Hematopoietic multipotent progenitor cell treated with erythropoietin and hydrocortisone succinate and interleukin-3 and kit ligand, for 8 days (in vitro differentiated cells): ENCODE measurements at places on chromosomes 2 and 18.

DNA sequence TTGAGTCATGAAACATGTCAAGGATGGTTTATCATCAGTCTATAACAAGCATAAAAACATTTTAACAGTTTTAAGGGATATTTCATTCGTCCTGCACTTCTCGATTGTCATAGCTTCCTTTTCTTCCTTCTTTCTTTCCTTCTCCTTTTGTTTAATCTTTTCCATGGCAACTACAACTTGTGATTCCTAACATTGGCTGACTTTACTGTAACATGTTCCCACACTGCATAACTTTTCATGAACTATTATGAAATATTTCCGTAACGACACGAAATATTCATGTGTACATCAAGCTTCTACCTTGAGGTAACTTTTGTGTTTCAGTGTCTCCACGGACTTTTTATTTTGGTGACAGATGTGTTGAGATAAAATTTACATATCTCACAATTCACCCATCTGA is 134.4 kb downstream of the ACTR3 start:
- no peak for DNase-seq

DNA sequence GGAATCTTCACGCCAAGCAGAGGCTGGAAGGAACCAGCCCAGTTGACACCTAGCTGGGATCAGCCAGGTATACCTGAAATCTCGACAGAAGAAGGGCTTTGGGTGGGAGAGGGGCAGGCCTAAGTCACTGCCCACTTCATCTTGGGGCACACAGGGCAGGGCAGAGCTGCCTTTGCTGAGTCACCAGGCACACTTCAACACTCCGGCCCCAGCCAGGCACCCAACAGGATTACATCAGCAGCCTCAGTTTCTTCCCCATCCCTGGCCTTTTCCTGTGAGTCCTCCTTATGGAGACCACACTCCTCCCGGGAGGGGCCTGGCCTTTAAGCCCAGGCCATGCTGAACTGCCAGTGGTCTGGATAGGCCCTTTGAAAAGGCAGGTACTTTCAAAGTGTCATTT is 201.7 kb upstream of the HS6ST1 start:
- DNase-seq = no peak

DNA sequence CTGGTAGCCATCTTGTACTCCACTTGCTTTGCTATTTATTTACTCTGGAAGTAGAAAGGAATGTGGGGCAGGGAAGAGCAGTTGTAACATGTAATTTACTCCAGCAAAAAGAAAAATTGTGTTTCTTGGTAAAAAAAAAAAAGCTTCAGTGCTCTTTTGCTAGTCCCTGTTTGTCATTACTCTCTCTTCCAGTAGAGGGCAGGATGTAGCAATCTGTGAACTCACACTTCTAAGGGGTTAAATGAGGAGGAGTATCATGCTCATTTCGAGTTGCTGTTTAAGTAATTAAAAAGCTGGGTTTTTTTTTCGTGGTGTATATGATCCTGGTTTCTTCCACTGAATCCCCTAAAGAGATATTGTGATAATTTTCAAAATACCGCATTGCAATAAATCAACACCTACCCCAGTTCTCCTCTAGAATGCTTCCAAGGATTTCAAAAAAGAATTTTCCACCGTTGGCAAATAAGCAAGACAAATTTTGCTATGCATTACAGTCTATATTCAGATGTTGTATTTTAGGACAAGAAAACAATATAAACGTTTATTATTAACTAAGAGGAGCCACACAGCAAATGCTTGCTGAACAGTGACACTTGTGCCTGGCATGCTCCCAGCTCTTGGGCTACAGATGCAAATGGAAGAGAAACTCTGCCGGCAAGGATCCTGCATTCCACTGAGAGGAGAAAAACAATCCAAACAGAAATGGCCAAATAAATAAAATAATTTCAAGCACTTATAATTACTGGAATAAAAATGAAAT is 261.6 kb downstream of the ASXL3 start:
- DNase-seq = peak; percentile 64

- no peak for DNase-seq
Measured at GRCh38 chr2:25478736-25479135, 137.0 kb upstream of the DNMT3A start.

- DNase-seq = no peak
Measured at GRCh38 chr18:59681521-59682004, 15.7 kb downstream of the CCBE1 start.

GRCh38 chr2:69798909-69799526 is 30.4 kb upstream of the GMCL1 start:
- peak; percentile 100 for DNase-seq

GRCh38 chr18:37355772-37356171 is 209.8 kb downstream of the CELF4 start:
- DNase-seq = no peak

GRCh38 chr2:213246497-213247281 is 37.6 kb upstream of the SPAG16 start:
- DNase-seq = peak; percentile 62

DNA sequence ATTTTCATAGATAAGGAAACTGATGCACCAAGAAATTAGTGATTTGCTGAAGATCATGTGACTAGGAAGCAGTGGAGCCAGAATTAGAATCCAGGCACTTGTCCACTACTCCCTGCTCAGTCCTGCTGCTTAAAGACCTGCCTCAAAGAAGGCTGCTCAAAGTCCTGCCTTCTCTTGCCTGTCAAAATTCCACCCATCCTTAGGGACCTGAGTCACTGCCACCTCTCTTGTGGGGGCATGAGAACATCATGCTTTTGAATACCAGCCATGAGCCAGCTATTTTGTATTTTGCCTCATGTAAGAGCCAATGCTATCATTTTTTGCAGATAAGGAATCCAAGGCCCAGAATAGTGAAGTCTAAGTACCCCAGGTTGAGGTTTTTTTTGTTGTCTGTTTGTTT is 47.1 kb downstream of the DDX1 start:
- no peak for DNase-seq

GRCh38 chr2:195214072-195214471 is 443.0 kb upstream of the SLC39A10 start:
- no peak for DNase-seq

GRCh38 chr18:13455471-13455870 is 236.9 kb downstream of the LDLRAD4 start:
- DNase-seq = no peak

GRCh38 chr2:12675801-12676200 is 40.9 kb upstream of the TRIB2 start:
- DNase-seq = no peak

- DNase-seq = no peak
Measured at GRCh38 chr18:69528435-69528834, 127.7 kb downstream of the DOK6 start.

DNA sequence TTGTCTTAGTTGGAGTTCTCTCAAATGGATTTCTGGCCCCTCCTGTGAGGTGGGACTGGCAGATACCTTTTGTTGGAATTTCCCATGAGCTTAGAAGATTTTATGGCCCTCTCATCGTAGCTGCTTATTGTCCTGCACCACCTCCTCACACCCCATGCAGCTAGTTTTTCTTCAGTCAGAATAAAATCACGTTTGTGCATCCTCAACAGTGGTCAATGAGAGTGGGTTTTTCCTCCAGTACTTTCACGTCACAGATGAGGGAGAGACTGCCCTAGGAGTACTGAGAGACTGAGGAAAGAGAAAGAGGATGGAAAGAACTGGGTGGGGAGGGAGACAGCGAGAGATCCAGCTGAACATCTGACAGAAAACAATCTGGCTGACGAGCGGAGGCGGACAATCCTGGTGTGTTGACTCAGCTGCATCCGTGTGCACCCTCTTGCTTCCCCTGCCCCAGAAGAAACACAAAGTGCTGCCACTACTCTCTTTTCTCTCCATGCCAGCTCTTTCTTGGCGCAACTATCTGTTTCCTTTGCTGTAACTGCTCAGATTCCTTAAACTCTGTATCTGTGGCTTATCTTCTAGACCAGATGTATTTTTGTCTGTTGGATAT is 7.4 kb downstream of the RAPGEF4 start:
- DNase-seq = no peak

DNA sequence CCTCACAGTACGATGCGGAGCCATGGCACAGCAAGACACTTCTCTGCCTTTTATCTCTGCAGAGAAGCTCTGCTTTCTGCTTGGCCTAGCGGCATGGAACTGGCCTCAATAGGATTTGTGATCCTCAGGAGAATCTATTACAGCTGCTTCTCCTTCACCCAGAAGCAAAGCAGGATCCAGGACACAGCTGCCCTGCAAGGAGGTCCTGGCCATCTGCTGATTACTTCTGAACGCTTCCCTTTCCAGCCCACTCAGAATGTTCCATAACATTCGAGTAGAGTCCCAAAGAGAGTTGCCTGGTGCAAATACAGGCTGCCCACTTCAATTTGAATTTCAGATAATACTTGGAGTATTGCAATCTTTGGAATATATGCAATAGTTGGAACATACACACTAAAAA is 29.2 kb upstream of the KCNS3 start:
- DNase-seq = no peak

DNA sequence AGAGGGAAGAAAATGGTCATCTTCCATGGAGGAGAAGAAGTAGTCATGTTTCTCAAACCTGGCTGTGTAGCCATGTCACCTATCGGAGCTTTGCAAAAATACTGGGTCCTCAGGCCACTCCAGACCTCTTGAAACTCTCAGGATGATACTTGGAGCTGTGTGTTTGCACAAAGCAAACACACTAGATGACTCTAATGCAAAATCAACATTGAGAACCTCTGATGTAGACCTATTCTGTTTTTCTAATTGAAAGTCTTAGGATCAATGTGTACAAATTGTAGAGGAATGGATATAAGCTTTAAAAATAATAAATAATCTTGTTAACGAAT is 444.3 kb downstream of the RND3 start:
- DNase-seq = no peak

DNA sequence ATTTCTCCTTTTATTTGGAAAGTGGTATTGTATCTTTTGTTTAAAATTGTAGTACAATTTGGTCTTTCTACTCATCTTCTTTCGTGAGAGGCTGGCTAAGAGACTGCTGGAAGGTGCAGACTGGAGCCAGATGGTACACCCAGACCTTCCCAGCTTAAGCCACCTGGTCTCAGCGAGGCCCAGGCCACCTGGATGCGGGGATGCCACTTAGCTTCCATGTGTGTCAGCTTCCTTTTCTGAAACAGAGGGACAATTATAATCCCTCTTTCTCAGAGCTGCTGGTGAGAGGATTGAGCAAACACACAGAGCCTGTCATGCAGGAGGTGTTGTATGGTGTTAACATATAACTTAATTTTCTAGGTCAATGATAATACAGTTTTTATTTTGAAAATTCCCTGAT is 17.4 kb downstream of the FARP2 start:
- no peak for DNase-seq

DNA sequence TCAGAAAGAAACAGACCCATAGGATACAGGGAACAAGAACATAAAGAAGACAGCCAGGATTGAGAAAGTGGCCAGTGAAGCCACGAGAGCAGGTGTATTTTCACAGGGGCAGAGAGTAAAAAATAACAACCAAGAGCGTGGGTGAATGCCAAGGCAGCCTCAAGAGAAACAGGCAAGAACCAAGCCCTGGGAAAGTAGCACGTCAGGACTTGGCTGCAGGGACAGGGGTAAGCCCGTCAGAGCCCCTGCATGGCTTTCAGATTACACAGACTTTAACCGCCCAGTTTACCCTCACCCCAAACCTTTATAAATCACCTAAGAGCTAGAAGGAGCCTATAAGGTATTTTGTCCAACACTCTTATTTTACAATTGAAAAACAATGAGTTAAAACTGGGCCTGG is 43.7 kb downstream of the ARL4C start:
- no peak for DNase-seq

DNA sequence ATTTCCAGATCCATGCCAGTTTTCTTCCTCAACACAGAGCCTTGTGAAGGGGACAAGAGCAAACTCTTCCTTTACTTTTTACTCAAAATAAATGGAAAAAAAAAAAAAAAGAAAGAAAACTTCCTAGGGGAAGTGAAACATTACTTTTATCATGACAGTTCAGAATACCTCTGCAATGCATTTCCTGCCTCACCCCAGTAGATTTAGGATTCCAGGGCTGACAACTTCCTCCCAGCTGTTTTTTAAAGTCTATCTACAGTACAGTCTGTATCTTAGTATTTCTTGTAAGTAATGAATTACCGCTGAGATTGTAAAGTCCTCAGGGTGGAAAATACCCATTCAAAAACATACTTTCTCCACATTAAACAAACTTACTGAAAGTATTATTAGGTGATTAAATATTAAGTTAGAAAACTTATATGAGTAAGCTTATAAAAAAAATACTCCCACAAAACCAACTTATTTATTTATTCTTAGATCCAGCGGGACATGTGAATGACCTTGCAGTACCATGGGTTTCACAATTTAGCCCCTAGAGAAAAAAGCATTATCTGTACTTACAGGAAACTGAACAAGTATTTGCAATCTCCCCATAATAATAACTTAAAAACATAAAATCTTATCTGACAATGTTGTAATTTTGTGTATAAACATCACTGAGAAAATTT is 117.7 kb downstream of the RBMS1 start:
- no peak for DNase-seq

GRCh38 chr2:74261204-74261864 is 62.9 kb downstream of the MTHFD2 start:
- DNase-seq = no peak

DNA sequence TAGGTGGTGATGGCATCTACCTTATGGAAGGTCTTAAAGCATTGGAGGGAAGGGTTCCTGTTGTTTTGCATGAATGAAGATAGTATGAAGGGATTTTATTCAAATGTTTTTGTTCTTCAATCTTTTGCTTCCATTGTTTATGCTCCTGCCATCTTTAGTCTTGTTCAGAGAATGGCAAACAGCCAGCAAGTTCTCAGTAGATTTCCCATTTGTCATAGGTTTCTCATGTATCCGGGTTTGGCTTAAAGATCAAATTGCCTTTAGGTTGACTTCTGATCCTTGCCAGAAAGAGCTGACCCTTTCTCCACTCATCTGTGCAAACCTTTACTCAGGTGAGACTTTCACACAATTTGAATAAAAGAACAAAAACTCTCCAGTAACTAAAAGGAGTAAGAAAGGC is 44.2 kb upstream of the STAT4 start:
- DNase-seq = no peak

GRCh38 chr2:191682126-191682525 is 4.2 kb downstream of the NABP1 start:
- no peak for DNase-seq

DNA sequence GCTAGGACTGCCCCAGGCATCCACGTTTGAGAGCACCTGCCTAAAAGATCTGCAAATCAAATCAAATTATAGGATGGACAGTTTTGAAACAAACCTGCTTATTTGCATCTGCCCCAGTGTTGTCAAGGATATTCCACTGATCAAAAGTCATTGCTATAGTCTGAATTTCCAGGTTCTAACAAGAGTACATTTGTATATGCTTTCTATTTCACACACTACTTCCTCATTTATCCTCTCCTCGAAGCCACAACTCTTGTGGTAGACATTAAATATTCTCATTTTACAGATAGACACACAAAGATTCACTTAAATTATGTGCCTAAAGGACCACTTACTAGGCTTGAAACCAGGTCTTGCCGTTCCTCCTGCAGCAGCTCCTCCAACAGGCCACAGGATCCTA is 11.9 kb upstream of the TET3 start:
- DNase-seq = no peak

DNA sequence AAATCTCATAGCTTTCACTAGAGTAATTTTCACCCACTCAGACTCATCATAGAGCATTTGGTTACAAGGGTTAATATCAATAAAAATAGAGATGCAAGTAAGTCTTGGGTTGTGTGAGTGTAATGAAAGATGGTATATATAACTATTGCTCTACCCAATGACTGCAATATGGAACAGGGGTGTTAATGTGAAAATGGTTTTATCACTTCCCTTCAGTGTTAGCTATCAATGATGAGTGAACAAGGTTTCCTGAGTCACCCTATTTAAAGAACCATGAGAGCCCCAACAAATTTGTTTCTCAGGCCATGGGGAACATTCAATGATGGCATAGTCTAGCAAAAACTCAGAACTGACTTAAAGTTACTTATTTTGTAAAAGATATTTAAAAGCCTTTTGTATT is 1133.6 kb upstream of the ZEB2 start:
- no peak for DNase-seq
